ENCODE measurements at places on chromosomes 3 and 15.
A peak's percentile ranks its signal among the peaks of the same experiment; 100 is the strongest.

DNA sequence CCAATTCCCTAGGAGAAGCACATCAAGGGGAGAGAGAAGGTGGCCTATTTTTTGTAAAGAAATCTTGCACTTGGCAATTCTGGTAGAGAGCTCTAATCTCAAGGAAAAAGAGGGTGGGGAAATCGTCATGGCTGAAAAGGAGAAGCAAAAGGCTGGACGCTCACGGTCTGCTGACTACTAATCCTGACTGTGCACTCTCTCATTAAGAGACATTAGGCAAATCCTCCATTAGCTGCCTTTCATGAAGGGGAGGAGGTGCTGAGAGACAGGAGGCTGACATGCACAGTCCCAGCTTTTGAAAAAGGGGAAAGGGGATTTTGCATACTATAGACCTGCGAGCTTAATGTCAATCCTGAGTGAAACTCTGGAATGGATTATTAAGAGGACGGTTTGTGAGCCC, 170.0 kb downstream of the NR2F2 start:
- no peak for DNase-seq

DNA sequence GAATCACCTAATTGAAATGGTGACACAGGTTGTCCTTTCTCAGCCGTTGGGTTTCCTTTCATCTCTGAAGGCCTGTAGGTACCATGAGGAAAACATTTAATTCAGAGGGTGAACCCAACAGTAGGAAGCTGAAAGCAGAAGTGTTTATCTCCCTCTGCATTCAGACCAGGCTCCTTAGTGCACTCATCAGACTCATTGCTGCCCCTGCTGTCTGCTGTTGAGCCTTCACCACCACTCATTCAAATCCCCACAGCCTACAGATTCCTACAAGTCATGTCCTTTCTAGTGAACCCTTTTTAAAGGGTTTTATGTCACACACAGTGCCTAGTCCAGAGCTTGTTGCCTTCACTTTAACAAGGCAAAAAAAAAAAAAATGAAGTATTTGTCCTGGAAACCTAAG, 13.4 kb downstream of the WDR48 start:
- no peak for DNase-seq

GRCh38 chr3:105366326-105367062, at the start of gene ALCAM:
TSS of gene ALCAM (plus strand) at chr3:105366909.
- peak; percentile 91 for DNase-seq

- no peak for DNase-seq
These were observed 55.0 kb downstream of the GOLIM4 start for GRCh38 chr3:168040607-168041208.

DNA sequence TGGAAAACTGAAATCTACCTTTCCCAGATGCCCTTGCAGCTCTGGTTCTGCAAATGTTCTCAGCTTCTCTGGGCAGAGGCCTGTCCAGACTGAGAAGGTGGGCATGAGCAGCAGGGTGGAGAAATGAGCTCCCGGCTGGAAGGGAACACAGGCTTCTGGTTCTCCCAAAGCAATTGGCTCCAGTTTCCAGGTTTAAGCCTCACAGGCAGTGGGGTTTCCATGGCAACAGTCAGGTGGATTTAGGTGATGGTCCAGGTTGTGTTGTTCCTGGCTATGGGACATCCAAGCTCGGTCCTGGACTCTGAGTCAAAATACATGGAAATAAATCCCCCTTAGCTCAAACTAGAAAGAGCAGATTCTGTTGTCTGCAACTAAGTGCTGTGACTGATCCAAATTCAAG, 94.6 kb upstream of the IQSEC1 start:
- DNase-seq, result no peak

GRCh38 chr3:43907508-43907858, 216.7 kb downstream of the ABHD5 start:
- DNase-seq, result no peak

DNA sequence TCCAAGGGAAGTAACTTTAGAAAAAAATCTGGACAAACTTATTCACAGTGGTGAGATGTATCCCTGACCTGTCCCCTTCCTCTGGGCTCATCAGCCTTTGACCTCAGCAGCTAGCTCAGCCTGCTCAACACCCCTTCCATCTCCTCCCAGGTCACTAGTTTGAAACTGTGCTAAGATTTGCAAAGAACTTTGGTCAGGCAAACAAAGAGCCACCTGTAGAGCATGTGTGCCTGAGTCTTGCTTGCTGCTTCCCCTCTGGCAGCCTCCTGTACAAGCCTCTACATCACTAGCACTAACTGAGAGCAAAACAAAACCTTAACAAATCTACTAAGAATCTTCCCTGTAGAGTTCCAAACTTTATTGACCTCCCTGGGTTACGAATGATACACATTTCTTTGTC, 43.9 kb downstream of the NR1I2 start:
- no peak for DNase-seq

- peak; percentile 84 for DNase-seq
These were observed 3.6 kb downstream of the GALNT15 start for GRCh38 chr3:16177962-16178627.

DNA sequence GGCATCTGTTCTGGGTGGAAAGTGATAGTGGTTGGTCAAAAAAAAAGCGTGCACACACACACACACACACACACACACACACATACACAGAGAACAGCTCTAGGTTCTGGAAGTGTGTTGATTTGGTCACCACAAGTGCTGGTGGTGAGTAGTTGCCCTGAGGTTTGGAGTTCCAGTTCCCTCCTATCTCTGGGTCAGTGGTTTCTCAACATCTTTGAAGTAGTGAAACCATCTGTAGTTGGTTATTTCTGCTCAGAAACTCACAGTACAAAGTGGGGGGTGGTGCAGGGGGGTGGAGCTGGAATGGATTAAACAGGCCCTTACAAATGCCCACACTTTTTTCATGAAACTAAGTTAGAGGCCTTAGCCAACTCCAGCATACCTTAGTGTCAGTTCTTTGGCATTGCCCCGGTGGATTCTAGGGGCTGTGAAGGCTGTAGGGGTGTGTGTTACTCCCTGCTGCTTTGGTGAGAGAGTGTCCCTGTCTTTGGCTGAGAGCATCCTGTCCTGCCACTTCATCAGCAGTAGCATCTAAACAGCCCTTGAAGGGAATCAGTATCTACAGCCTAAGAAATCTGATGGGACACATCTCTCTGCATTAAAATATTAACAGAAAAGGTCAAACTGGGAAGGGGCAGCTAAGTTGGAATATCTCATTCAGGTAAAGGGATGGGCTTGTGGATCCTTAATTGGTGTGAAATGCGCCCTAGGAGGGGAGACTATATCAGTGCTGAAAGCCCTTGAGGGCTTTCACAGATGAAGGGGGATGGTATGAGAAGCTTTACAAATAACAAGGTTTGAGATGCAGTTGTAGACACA, 20.6 kb downstream of the SMAD3 start:
- no peak for DNase-seq

GRCh38 chr3:47475570-47476329, at the start of gene SCAP:
TSS of gene SCAP (minus strand) at chr3:47475941. CDS start at chr3:47442993, 32,948 bp downstream.
- DNase-seq, result peak; percentile 92

- no peak for DNase-seq
These were observed 161.6 kb upstream of the ANKRD28 start for GRCh38 chr3:15959434-15959811.

DNA sequence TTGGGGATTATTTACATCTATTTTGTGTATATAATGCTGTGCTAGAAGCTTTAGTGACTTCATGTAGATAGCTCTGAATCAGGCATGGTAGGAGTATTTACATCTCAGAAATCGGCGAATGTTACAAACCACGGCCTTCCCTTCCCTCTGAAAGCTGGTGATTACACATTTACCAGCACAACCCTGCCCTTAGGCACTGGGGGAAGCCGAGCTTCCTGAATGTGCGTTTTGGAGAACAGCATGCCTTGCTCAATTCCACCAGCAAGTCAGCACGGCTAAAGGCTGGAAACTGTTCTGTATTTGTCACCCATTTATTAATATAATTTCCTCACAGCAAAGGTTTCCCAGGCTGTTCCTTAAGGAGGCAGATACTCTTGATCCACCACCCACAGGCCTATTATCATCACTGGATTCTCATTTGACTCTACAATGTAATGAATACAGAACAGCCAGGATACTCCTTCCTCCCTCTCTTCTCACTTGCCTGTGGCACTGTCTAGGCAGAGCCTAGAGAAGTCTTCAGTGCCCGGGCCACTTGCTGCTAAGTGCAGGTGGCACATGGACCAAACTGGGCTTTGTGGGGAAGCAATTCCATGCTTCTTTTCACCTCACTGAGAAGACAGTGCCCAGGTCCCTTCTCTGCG, 55.2 kb upstream of the CACNA2D3 start:
- DNase-seq, result no peak

DNA sequence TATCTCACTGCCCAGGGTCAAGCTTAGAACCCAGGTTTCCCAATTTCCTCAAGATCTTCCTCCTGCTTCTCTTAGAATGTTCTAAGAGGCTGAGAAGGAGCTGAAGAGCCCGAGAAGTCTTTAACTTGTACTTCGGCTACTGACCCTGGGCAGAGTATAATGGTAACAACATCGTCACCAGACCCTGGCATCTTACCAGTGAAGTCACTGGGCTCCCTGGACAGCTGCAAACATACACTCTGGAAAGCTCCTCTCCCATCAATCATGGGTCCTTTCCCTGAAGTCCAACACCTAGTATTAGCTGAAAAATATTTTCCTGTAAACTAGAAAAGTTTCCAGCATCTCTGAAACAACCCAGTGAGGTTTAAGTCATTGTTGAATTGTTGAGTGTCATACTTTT, 22.7 kb downstream of the CPEB1 start:
- no peak for DNase-seq

DNA sequence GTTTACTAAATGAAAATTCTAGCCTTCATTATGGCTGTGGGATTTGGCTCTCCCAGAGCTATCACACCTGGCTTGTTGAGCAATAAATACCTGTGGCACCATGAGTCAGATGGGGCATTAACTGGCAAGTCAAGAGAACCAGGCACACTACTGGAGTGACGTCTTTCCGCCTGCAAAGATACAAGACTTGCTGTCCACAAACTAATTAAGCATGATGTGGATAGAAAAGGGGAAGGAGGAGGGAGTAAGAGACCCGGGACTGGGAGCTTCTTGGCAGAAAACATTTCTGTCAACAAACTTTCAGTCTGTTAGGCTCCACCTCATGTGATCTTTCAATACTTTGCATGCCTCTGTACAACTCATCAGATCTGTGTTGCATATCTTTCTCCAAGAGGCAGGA, 56.5 kb downstream of the CLDN1 start:
- DNase-seq, result no peak

GRCh38 chr3:149019580-149019979, 28.2 kb downstream of the GYG1 start:
- DNase-seq, result no peak

DNA sequence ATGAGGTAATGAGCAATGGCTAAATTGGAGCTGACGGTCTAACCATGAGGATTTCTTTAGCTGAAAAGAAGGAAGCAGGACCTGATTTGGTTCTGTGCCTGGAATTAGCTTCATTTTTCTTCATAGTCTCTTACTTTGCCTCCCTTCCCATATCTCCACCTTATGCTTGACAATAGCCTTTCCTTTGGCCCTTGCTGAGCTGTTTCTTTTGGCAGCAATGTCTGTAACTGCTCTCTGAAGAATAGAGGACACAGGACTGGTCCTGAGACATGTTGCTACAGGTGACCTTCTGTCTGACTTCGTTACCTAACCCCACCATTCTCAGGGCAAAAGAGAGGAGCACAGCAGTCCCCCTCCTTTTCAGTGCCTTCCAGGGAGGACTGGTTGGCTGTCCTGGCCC, 122.4 kb downstream of the SSR3 start:
- DNase-seq, result no peak

DNA sequence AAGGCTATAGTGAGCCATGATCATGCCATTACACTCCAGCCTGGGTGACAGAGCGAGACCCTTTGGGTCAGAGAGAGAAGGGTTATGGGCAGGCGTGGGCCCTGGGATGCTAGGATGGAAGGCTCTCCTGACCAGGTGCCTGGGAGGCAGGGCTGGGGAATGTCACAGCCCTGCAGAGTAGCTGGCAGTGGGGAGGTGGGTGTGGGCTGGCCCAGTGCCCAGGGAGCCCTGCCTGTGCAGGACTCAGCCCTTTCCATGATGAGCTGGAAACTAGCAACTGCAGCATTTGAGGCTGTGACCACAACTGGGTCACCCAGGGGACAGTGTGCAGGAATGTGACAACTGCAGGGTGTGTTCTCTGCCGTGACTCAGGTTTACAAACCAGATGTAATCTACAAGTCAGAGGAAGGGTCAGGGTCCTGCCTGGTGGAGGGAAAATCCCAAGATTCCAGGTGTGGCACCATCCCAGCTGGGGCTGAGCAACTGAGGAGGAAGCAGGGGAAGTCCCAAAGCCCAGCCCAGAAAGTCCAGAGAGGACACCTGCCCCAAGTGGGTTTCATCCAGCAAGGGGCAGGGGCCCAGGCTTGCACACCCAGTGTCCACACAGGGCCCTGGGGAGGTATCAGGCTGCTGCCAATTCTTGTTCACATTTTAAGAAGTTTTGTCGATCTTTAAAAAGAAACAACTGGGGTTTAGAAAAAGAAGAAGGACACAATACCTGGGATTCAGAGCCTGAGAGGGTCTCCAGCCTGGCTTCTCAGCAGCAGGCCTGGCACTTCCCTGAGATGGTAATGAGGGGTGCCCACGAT, 45.5 kb downstream of the SLC28A1 start:
- no peak for DNase-seq

DNA sequence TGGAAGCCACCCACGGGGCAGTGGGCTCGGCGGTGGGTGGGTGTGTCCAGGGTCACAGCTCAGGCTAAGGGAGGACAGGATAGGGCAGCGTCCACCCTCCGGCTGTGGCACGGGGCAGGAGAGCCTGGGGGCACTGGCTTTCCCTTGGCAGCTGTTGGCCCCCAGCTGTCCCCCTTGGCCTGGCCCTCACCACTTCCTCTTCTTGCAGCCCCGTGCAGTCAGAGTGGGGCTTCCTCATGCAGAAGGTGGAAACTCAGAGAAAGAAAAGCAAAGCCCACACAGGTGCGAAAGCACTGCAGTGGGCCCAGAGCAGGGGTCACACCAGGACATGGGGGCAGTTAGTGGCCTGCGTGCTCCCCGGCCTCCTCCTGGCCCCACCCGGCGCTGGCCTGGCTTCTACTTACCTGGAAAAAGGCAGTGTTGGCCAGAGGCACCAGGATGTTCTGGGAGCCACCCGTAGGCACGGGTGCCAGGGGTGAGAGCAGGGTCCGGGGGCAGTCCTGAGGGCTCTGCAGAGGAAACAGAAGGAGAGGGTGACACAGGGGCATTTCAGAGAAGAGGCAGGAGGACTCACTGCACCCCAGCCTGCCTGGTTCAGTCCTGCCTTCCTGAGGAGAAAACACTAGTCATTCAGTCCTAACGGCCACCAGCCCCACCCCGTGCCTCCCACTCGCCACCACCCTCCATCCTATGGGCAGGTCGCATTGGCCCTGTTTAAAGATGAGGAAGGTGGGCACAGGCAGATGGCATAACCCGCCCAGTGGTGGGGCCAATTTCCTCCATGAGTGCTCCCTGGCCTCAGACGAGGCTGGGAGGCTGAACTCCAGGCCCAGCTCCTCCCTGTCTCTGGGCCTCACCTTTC, 28.3 kb downstream of the PLXND1 start:
- DNase-seq, result no peak

- DNase-seq, result no peak
These were observed 200.2 kb upstream of the DPH6 start for GRCh38 chr15:35746121-35746520.

DNA sequence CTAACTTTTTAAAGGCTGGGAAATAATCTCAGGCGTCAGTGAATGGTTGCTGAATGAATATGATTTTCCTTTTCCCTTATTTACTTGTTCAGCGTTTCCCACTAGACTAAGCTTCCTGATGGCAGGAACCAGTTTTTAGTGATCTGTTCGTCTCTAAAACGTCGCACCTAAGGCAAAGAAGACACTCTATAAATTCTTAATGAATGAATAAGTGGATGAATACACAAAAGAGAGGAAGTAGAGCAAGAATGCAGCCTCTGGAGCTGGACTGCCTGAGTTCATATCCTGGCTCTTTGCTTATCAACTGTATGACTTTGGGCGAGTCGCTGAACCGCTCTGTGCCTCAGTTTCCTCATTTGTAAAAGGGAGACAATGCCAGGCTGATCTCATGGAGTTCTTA, 38.7 kb downstream of the WNT7A start:
- no peak for DNase-seq

Data from muscle of arm (tissue), 14 donors.